ENCODE measurements at places on chromosomes 11 and 22. TPM values are rescaled to one million over a fixed set of nuclear protein-coding genes. Genes with fewer than 3 reads are reported as not detected.

DNA sequence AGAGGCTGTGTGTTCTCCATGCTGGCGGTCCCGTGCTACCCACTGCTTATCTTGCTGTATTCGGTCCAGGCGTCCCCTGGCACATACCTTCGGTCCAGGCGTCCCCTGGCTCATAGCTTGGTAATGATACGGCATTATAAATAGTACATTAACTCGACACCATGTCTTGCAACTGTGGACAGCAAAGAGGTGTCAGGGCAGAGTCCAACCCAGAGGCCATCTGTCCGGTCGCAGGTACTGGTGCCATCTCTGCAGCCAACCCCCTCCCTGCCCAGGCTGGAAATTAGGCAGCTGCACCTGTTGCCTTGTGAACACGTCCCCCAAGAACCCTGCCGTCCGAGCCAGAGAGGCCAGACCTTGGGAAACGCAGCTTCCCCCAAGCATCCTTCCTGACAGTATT, 634.3 kb downstream of the BRD1 start:
- DNase-seq = peak; percentile 34

GRCh38 chr11:126403658-126404057, 48.2 kb downstream of the ST3GAL4 start:
- peak; percentile 54 for DNase-seq

DNA sequence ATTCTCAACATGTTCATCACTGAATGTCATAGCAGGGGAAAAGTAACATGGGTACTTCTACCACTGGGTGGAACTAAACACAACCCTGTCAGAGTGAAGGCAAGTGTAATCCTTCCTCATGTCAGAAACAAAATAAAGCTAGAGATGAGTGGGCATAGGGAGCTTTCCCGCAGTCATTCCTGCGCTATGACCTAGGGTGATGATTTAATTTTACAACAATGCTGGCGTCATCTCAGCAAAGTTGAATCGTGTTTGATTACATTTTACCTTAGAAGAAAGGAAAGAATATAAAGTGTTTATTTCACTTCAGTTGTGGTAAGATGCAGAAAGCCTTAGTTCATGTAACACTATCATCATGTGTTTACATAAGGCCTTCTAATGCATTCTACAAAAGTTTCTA, 355.6 kb downstream of the METTL15 start:
- DNase-seq = no peak

Gene NPTXR
- total RNA-seq = 6.7 TPM

GRCh38 chr11:18836417-18836816, 44.8 kb upstream of the PTPN5 start:
- no peak for DNase-seq

Gene TYR
- not detected for total RNA-seq

Measured in spleen (tissue), 13 donors.